Glutamatergic neuron (in vitro differentiated cells): ENCODE measurements at places on chromosomes 1 and 21. TPM values are rescaled to one million over a fixed set of nuclear protein-coding genes. Genes with fewer than 3 reads are reported as not detected.

GRCh38 chr1:39294531-39294930, 90.0 kb downstream of the MACF1 start:
- peaks cover 8% of the 10 kb centered on the region for H3K36me3 ChIP-seq
- no peak overlapping the region for H3K4me3 ChIP-seq
- H3K4me1 ChIP-seq: no peaks in the 10 kb centered on the region
- no peaks in the 10 kb centered on the region for H3K27me3 ChIP-seq
- no peak overlapping the region for H3K27ac ChIP-seq
- DNase-seq: no peak

GRCh38 chr1:244461245-244462071, at the start of gene CATSPERE:
Gene CATSPERE, plus strand, starts transcription at chr1:244461273. Its CDS starts 157 bp downstream, at chr1:244461430.
- peaks cover 1% of the 10 kb centered on the region for H3K4me1 ChIP-seq
- H3K36me3 ChIP-seq: no peaks in the 10 kb centered on the region
- DNase-seq: peak; percentile 93
- peak within 1 kb of the TSS; percentile 68 for H3K27ac ChIP-seq
- H3K4me3 ChIP-seq: peak within 1 kb of the TSS; percentile 94

DNA sequence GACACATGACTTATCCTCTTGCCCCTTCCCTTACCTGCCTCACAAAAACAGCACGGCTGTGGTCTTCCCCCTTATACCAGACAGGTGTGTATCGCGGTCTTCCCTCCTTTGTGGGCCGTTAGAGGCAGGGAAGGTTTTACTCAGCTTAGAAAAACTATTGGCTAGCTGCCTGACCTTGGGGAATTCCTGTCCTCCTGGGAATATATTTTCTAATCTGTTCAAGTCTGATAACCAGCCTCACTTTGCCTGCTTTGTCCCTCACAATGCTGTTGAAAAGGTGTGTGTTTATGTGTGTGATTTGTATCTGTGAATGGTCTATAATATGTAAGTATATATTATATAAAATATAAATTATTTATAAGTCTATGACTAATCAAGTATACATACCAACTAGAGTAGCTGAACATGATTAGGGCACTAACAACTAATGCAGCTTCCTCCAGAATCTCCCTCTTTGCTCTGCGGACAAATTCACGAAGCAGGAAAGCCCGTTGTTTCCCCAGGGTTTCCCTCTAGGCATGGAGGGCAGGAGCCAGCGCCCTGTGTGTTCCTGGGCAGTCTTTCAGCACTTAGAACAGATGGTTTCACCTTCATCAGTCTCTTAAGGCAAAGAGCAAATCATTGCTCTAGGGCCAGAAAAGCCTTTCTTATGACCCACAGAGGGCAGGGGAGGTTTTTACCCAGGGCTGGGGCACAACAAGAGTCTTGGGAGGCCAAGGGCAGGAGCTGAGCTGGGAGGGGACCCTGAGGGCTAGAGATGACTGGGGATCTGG, 25.6 kb downstream of the SLC26A9 start:
- H3K27ac ChIP-seq: no peak overlapping the region
- H3K4me3 ChIP-seq: no peak overlapping the region
- no peaks in the 10 kb centered on the region for H3K27me3 ChIP-seq
- H3K36me3 ChIP-seq: no peaks in the 10 kb centered on the region
- DNase-seq: no peak

DNA sequence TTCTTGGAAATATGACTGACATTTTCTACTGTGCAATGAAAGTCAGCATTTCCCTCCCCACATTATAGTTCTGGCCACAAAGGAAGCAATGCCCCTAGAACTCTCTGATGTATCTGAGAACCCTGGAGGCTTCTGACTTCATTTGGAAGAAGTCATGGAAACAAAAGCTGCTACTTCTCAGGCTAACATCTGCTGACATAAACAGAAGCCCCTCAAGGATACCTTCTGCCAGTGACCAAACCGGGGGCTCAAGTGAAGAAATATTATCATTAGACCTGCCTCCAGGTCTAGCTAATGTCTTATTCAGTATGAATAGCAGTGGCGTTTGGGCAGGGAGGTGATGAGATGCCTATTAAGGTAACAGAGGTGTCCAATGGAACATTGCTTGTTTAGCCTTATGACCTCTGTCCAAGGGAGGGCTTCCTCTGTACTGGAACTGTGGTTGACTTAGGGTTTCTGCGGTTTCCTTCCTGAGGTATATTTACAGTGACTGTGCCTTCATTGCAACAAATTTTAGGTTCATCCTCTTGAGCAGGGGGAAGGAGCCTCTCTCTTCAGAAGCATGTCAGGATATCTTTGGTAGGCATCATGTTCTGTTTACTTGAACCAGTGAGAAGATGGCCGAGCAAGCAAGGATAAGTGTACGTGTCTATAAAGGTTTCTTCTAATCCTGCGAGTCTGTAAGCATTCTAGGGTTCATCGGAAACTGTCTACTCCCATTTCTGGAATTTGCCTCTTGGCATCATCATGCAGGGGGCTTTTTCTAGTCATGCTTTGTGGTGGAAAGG, 161.7 kb downstream of the PBX1 start:
- H3K4me3 ChIP-seq: no peak overlapping the region
- peaks cover 4% of the 10 kb centered on the region for H3K36me3 ChIP-seq
- H3K27me3 ChIP-seq: no peaks in the 10 kb centered on the region
- DNase-seq: no peak
- H3K4me1 ChIP-seq: peaks cover 11% of the 10 kb centered on the region

DNA sequence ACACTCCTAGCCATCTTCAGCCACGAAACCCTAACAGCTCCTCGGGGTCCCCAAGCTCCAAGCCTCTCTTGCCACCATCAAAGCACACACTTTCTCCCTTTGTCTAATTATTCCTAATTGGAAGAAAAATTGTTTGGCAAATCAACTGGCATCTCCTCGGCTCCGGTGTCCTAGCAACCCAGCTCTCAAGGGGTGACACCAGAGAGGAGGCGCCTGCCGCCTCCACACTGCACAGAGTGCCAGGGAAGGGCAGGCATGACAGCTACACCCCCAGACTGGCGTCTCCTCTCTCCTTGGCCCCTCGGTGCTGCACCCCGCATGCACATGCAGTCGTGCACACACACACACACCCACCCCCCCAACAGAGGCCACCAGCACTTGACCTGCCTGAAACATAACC, 18.2 kb upstream of the GJB5 start:
- no peak overlapping the region for H3K4me3 ChIP-seq
- H3K4me1 ChIP-seq: no peaks in the 10 kb centered on the region
- no peak for DNase-seq
- peaks cover 5% of the 10 kb centered on the region for H3K27me3 ChIP-seq

- H3K4me3 ChIP-seq: no peak overlapping the region
- peaks cover 8% of the 10 kb centered on the region for H3K27me3 ChIP-seq
- no peaks in the 10 kb centered on the region for H3K36me3 ChIP-seq
- DNase-seq: no peak
- H3K4me1 ChIP-seq: peaks cover 10% of the 10 kb centered on the region
Measured at GRCh38 chr1:157092831-157093230, 6.8 kb downstream of the ETV3L start.

DNA sequence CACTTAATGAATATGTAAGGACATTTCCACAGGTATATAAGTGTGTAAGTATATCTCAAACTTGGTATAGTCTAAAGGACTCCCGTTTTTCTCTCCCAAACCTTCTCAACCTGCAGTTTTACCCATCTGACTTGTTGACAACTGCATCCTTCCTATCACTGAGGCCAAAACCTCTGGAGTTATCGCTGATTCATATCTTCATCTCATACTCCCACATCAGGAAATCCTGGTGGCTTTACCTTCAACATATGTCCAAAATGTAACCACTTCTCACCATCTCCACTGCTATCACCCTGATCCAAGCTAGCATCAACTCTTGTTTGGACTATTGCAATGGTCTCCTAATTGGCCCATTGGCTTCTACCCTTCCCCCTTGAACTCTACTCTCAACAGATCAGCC, 30.4 kb downstream of the SLAMF6 start:
- H3K4me1 ChIP-seq: peaks cover 6% of the 10 kb centered on the region
- H3K4me3 ChIP-seq: no peak overlapping the region

ZSWIM5 gene
- 23.6 TPM for total RNA-seq

KCTD3 gene
- 46.3 TPM for total RNA-seq

DNA sequence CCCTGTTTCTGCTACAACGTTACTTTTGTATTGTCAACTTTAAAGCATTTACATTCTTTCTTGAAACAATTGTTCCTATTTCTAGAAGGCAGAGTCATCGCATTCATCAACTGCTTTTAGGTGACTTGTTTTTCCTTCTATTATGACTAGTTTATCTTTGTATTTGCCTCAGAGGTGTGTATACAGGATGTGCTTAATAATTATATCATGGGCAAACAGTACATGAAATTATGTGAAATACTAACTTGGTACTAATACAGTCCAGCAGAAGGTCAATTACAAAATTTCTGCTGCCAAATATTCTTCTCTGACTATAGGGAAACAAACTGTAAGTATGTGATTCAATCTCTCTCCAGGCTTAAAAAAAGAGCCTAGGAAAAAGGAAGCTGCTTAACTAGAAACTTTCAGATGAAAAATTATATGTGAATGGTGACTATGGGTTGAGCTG, 101.6 kb downstream of the C4BPA start:
- H3K27ac ChIP-seq: no peak overlapping the region
- no peak overlapping the region for H3K4me3 ChIP-seq
- no peak for DNase-seq

MPL gene
- not detected for total RNA-seq

- no peak for DNase-seq
- peaks cover 9% of the 10 kb centered on the region for H3K4me1 ChIP-seq
- H3K27ac ChIP-seq: no peak overlapping the region
- H3K27me3 ChIP-seq: peaks cover 5% of the 10 kb centered on the region
Measured at GRCh38 chr1:62682531-62682930, 5.7 kb downstream of the DOCK7 start.

GRCh38 chr1:84078842-84079202, 65.2 kb upstream of the PRKACB start:
- H3K4me1 ChIP-seq: peaks cover 5% of the 10 kb centered on the region
- peaks cover 6% of the 10 kb centered on the region for H3K27me3 ChIP-seq
- DNase-seq: no peak
- H3K36me3 ChIP-seq: no peaks in the 10 kb centered on the region
- peak overlapping the region; percentile 87 for H3K4me3 ChIP-seq

- H3K27ac ChIP-seq: no peak overlapping the region
- DNase-seq: no peak
- H3K36me3 ChIP-seq: peaks cover 7% of the 10 kb centered on the region
- H3K27me3 ChIP-seq: peaks cover 3% of the 10 kb centered on the region
- H3K4me3 ChIP-seq: no peak overlapping the region
Measured at GRCh38 chr1:17176306-17177061, 28.4 kb upstream of the PADI1 start.
